ENCODE measurements at places on chromosomes 7 and 10.

GRCh38 chr7:94054130-94054529 is 50.0 kb upstream of the BET1 start:
- no peak for DNase-seq

DNA sequence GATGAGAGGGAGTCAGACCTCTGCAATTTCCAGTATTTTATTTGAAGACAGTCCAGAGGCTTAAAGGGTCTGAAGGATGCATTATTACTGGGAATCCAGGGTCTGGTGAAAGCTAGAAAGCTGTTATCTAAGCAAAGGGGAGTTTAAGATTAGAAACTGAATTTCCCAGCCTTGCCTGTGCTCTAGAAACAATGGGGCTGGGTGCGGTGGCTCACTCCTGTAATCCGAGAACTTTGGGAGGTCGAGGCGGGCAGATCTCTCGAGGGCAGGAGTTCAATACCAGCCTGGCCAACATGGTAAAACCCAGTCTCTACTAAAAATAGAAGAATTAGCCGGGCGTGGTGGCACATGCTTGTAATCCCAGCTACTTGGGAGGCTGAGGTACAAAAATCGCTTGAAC is 71.5 kb upstream of the ANLN start:
- DNase-seq = no peak

DNA sequence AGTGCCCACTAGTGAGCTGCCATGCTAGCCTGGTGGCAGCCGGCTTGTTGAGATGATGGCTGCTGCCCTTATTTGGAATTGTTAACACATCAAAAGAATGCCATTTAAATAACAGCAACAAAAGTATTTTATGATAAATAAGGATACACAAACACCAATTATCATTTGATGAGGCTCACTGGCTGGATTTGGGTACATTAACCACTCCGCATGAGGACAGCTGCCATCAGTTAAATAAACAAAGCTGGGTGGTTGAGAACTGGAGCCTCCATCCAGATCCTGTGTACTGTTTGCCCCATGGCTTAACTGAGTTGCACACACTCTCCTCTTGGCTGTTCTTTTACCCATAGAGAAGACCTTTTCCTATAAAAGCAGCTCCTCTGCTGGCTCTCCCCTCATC is 103.8 kb downstream of the RGS10 start:
- DNase-seq = no peak

DNA sequence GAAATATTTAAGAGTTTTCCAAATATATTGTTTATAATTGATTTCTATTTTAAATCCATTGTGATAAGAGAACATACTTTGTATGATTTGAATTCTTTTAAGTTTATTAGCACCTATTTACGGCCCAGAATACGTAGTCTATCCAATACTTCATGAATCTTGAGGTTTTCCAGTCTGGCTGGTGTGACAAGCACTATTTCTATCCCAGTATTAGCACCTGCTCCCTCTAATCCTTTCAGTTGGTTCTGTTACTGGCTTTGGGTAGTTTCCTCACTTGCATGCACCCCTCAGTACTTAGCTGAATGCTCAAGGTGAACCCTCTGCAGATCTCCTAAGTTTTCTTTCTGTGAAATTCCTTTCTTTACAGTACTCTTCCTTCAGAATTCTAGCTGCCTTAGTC is 166.8 kb downstream of the C1GALT1 start:
- no peak for DNase-seq

DNA sequence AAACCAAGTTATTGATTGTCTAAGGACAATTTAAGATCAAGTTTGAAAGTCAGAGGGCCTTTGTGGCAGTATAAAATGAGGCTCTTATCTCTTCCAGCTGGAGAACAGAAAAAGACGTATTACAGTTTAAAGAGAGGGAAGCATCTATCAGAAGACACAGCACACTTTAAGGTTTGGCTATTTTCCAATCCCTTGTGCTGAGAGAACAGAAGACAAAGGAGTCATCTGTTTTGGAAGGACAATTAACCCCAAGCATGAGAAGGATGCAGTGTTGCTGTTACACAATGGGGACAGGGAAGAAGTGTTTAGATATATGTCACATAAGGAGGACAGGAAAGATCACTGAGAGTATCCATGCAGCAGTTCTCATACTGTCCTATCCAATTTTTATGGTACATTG is 1224.2 kb upstream of the SORCS1 start:
- no peak for DNase-seq

DNA sequence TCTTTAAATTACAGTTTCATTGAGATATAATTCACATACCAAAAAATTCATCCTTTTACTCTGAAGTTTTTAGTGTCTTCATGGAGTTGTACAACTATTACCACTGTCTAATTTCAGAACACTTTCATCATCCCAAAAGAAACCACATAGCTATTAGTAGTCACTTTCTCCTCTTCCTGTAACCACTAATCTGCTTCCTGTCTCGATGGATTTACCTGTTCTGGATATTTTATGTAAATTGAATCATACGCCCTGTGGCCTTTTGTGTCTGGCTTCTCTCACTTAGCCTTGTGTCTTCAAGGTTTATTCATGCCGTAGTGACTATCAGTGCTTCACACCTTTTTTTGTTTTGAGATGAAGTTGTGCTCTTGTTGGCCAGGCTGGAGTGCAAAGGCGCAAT is 135.5 kb downstream of the DOCK1 start:
- no peak for DNase-seq

DNA sequence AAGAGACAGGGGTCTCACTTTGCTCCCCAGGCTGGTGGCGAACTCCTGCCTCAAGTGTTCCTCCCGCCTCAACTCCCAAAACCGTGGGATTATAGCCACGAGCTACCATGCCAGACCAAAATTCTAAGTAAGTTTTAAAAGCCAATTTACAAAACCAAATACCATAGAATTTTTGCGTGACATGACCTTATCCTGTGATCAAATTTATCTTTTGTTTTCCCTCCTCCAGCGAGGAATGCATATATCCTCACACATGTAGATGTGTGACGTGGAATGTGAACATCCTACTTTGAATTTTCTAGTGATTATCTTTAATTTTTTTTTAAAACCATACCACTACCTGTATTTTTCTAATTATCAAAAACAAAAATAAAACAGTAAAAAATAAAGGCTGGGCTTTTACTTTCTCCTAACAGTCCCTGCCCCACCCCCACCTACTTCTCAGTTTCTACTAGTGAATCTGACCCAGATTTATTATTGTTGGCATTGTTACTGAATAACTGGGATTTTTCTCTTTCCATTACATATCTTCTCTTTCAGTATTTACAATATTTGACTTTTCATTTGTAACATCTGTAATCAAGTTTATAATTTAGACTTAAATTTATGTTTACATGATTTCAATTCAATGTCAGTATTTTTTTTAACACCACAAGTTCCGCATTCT is 26.0 kb downstream of the CYTH3 start:
- no peak for DNase-seq

DNA sequence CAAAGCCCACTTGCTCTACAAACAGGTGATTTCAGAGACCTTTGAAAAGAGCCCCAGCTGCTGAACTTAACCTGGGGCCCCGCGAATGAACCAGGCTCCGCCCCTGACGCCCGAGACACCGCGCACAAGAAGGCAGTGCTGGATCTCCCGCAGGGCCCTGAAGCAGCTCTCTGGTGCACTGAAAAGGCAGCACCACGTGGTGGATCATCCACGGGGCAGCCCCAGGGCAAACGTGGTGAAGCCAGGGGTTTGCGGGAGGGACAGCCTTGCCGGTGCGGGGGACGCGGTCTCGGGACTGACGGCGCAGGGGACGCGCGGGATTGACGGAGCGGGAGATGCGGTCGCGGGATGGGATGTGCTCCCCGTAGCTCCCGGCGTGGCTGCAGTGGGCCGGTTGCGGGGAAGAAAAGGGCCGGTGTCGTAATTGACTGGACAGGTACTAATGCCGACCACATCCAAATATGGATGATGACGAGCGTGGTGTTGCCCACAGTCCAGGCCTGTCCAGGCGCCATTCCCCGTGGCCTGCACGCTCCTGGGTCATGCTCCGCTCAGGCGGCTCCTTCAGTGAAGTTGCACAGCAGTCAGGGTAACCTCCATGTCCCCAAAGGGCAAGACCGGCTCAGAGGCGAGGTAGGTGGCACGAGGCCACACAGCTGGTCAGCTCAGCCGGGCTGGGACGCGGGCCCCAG is 421.1 kb downstream of the DNAJB6 start:
- DNase-seq = peak; percentile 93

GRCh38 chr10:17214526-17214925 is 13.1 kb upstream of the TRDMT1 start:
- DNase-seq = no peak

- DNase-seq = no peak
Measured at GRCh38 chr7:98788966-98789365, 80.8 kb downstream of the TMEM130 start.

- no peak for DNase-seq
Measured at GRCh38 chr7:140458916-140459315, 20.4 kb downstream of the MKRN1 start.

- no peak for DNase-seq
Measured at GRCh38 chr7:120441850-120442249, 168.9 kb downstream of the KCND2 start.

DNA sequence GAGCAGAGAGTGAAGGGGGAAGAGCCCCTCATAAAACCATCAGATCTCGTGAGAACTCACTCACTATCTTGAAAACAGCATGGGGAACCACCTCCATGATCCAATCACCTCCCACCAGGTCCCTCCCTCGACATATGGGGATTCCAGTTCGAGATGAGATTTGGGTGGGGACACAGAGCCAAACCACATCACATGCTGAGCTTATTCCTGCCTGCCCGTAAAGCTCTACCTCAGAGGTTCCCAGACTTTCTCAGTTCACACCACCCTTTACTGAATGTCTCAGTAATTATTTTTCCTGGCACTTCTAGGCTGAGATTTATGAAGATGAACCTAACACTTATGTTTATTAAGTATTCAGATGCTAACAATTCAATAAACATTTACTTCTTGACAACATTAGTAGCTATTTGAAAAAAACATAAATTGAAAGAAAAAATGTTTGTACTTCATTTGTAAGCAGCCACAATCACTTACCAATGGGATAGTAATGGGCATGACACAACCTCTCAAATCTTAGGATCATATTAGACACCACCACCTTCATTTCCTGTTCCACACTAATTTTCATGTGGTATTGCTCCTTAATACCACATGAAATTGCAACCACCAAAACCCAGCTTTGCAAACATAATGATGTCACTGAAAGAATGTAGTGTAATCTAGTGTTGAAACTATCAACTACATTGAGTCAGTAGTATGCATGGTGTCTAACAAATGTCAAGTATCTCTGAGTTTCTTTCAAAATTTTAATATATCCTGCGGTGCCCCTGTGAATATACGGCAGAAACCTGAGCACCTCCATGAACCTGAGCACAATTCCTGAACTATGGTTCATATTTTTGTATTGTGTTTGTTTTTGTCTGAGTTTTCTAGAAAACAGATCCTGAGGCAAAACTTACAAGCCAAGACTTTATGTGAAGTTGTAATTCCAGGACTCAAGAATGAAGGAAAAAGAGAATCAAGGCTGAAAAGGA is 4.5 kb upstream of the DGKI start:
- no peak for DNase-seq

GRCh38 chr10:3783682-3784432 is 1.2 kb downstream of the KLF6 start:
- no peak for DNase-seq

GRCh38 chr10:110644598-110645462 is 694 bp downstream of the RBM20 start:
- no peak for DNase-seq

DNA sequence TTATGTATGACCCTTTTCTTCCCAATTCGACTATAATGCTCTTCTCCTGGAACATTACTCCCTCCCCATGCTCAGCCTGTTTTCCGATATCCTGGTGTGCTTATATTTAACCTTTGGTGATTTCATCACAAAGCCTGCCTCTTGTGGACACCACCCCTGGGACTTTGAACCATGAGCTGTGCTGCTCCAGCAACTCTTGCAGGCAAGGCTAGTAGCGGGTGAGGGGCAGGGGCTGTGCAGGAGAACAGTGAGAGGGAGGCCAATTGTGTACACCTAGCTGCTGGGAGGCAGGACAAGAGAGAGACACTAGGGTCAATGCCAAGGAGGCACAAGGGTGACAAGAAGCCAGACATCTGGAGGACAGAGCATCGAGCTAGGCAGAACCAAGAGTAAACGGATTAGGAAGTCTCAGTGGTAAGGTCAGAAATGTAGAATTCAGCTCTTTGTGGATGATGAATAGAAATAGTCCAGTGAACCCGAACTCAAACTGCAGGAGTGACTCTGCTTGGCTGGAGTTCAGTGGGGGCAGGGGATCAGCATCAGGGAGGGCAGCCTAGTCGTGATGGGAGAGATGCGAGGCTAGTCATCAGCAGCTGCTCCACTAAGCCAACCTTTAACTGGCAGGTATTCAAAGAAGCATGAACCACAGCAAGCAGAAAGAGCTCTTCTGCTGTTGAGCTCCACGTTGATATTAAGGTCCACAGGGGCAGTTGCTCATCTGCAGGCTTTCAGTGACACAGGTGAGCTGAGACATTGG is 31.0 kb upstream of the MKI67 start:
- DNase-seq = no peak
